ENCODE measurements at places on chromosomes 1 and 21. TPM values are rescaled to one million over a fixed set of nuclear protein-coding genes. Genes with fewer than 3 reads are reported as not detected.

Gene MCOLN2
- total RNA-seq: not detected

Gene PODN
- total RNA-seq: 1.2 TPM

Gene TEDDM1
- total RNA-seq: not detected

Gene HSF2BP
- total RNA-seq: 2.5 TPM

Gene GNAT2
- not detected for total RNA-seq

Gene ZNF124
- total RNA-seq: 176 TPM

Gene DIPK1A
- total RNA-seq: 39.7 TPM

Gene RBP7
- total RNA-seq: not detected

Gene NUP210L
- total RNA-seq: 0.23 TPM

Gene CRP
- not detected for total RNA-seq

Gene RYR2
- total RNA-seq: 27.9 TPM

Gene IGSF3
- 98.0 TPM for total RNA-seq

Gene ESRRG
- 41.3 TPM for total RNA-seq

Gene TAS1R1
- not detected for total RNA-seq

Gene DYNLT5
- total RNA-seq: 26.1 TPM

Gene TSPEAR
- 0.23 TPM for total RNA-seq

Gene GORAB
- total RNA-seq: 13.4 TPM

Gene DCDC2B
- total RNA-seq: not detected

Gene OR2T5
- not detected for total RNA-seq

Gene MMEL1
- total RNA-seq: 4.6 TPM

Gene SLC16A4
- 5.8 TPM for total RNA-seq

Gene SMPDL3B
- 2.3 TPM for total RNA-seq

Gene OR6N1
- not detected for total RNA-seq

Gene ATP1A4
- total RNA-seq: under 0.01 TPM

Gene PTCH2
- 1.2 TPM for total RNA-seq

Gene MIXL1
- total RNA-seq: not detected

Gene LCE1A
- total RNA-seq: not detected

Gene B4GALT2
- 96.0 TPM for total RNA-seq

Gene GJC2
- 0.92 TPM for total RNA-seq

Gene HIVEP3
- total RNA-seq: 9.7 TPM

Gene GNB1
- total RNA-seq: 283 TPM

Gene OLIG2
- total RNA-seq: 51.4 TPM

Gene ALPL
- 10.4 TPM for total RNA-seq

Gene AMY1B
- not detected for total RNA-seq

Gene NES
- 48.7 TPM for total RNA-seq

Gene SMCP
- not detected for total RNA-seq

Gene IFI44L
- total RNA-seq: 17.3 TPM

Gene GPBP1L1
- 67.1 TPM for total RNA-seq

Gene ITGB3BP
- total RNA-seq: 18.0 TPM

Gene KRTAP19-5
- not detected for total RNA-seq

Gene GNG4
- total RNA-seq: 81.0 TPM

Gene AKR7A3
- total RNA-seq: 2.1 TPM

Gene KRTAP11-1
- not detected for total RNA-seq

Gene LENEP
- 0.69 TPM for total RNA-seq

Gene HENMT1
- 37.8 TPM for total RNA-seq

Gene PLA2G2D
- total RNA-seq: not detected

Gene PRAMEF13
- not detected for total RNA-seq

Gene DMBX1
- total RNA-seq: 1.8 TPM

Gene ADAM30
- total RNA-seq: not detected

Data from diencephalon (tissue), 1 donor.